ENCODE measurements at places on chromosomes 7 and 10.

GRCh38 chr7:117970801-117971200 lies 97.6 kb upstream of the CTTNBP2 start:
- no peak for DNase-seq

- no peak for DNase-seq
Measured at GRCh38 chr10:51802030-51802429, 102.6 kb upstream of the CSTF2T start.

GRCh38 chr10:6912424-6912823 lies 332.3 kb upstream of the PRKCQ start:
- DNase-seq: no peak

DNA sequence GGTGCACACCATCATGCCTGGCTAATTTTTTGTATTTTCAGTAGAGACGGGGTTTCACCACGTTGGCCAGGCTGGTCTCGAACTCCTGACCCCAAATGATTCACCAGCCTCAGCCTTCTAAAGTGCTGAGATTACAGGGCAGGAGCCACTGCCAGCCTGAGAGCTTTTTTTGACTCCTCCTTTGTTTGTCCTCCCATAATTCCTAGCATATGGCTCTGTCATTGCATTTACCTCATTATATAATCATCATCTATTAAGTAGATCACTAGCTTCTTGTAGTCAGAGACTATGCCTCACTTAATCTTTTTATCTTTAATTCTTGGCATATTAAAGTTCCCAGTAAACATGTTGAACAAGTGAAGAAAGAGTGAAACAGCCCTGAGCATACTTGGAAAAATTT lies 82.1 kb downstream of the CPEB3 start:
- DNase-seq: no peak

GRCh38 chr7:14229047-14229446 lies 239.6 kb upstream of the ETV1 start:
- DNase-seq: no peak

DNA sequence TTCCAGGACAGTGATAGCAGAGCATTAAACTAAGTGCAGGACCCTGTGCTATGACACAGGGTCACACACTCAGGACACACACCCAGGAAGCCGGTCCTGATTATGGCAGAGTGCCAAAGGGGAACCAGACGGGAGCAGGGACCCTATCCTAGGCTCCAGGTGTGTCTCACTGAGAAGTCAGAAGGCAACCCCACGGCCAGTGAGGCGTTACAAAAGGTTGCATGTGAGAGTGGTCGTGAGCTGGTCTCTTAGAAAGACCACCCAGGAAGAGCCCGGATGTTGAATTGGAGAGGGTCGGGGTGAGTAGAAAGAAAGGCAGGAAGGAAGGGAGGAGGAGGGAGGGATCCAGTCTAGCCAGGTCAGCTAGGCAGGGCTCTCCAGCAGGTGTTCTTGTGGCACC lies 31.0 kb downstream of the FRMPD2 start:
- DNase-seq: no peak

- no peak for DNase-seq
Measured at GRCh38 chr10:130352291-130352645, 216.1 kb downstream of the GLRX3 start.

Data from SW 1271 (cell line).